Adrenal gland (tissue), 19 donors: ENCODE measurements at places on chromosomes 2 and 18. TPM values are rescaled to one million over a fixed set of nuclear protein-coding genes. Genes with fewer than 3 reads are reported as not detected.

The MEIS1 gene
- 92.1 TPM for total RNA-seq

The LRP2 gene
- total RNA-seq: not detected

The ERMN gene
- not detected for total RNA-seq

The TMEM37 gene
- 23.0 TPM for total RNA-seq

The UGT1A10 gene
- not detected for total RNA-seq

The SCN1A gene
- 8.9 TPM for total RNA-seq

- H3K4me1 ChIP-seq: no peaks in the 10 kb centered on the region
- H3K27ac ChIP-seq: no peak overlapping the region
- no peak overlapping the region for H3K4me3 ChIP-seq
- no peaks in the 10 kb centered on the region for H3K27me3 ChIP-seq
These were observed 96.2 kb downstream of the TPO start for GRCh38 chr2:1509271-1510065.

DNA sequence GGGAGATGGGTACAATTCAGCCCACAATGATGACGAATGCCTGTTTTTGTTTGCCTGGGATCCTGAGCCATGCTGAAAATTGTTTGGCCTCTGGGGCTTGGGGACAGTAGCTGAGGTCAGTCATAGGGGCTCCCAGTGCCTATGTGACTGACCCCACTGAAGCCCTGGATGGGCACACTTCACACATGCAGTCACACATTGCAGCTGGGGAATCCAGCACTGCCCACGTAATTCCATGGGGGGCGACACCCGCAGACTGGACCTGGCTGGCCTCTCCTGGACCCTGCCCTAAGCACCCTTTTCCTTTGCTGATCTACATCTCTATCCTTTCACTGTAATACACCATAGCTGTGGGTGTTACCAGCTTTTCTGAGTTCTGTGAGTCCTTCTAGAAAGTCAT, 295.2 kb upstream of the HS6ST1 start:
- H3K36me3 ChIP-seq: no peaks in the 10 kb centered on the region
- no peaks in the 10 kb centered on the region for H3K27me3 ChIP-seq
- no peak overlapping the region for H3K4me3 ChIP-seq
- DNase-seq: no peak

- DNase-seq: no peak
- H3K4me1 ChIP-seq: peaks cover 39% of the 10 kb centered on the region
- no peak overlapping the region for H3K27ac ChIP-seq
- H3K27me3 ChIP-seq: no peaks in the 10 kb centered on the region
- H3K4me3 ChIP-seq: no peak overlapping the region
- no peaks in the 10 kb centered on the region for H3K36me3 ChIP-seq
These were observed 6.0 kb downstream of the GPC1 start for GRCh38 chr2:240441326-240441992.

DNA sequence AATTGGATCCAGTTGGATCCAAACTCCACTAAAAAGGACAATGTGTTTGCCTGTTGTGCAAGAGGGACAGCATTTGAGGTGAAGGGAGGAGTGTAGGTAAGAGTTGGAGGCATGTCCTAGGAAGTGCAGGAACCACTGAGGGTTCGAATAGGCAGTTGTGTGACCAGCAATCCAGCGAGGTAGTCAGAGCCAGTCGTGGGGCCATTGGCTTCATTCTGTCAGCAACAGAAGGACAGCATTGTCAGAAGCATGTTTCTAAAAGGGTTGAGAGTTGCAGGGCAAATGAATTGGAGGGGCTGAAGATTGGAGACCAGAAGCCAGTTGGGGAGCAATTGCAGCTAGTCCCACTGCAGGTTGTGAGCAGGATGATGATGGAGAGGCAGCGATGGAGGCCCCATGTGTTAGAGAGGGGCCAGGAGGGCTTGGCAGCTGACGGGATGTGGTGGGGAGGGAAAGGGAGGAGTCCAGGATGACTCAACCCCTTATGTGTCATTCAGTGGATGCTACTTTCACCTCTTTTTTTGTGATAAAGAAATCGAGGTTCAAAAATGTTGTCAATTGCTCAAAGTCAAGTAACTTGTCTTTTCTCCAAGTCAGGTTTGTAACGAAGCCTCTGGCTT, 96.7 kb upstream of the SIX3 start:
- no peaks in the 10 kb centered on the region for H3K4me1 ChIP-seq
- no peak overlapping the region for H3K4me3 ChIP-seq
- no peak overlapping the region for H3K27ac ChIP-seq
- no peak for DNase-seq
- H3K27me3 ChIP-seq: peaks cover 8% of the 10 kb centered on the region
- H3K36me3 ChIP-seq: no peaks in the 10 kb centered on the region

DNA sequence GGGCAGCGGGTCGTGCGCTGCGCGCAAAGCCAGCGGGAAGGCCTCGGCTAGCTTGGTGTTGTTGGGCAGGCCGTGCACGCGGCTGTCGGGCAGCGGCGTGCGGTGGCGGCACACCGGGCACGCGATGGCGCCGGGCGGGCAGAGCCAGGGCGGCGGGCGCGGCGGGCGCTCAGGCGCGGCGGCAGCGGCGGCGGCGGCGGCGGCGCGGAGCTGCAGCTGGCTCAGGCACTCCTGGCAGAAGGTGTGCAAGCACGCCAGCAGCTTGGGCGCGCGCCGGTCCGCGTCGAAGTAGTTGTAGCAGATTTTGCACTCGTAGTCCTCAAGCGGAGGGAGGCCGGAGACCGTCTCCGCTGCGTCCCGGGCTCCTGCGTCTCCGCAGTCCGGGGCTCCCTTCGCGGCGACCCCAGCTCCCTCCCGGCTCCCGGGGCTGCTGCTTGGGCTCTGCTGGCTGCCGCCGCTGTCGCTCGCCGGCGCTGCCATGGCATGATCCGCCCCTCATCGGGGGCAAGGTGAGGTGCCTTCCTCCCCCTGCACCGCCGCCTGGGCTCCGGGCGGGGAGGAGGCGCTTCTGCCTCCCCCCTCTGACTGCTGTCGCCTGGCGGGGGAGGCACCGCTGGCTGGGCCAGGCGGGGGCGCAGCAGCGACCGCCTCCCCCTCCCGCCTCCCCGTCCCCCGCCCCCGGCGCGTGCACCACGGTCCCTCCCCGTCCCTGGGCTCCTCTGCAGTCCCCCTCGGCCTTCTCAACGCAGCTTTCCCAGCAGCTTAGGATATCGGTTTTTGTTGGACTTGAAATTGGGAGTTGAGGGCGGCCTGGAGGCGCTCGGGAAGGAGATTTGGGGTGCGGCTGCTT, 21.0 kb upstream of the PAX3 start:
- H3K4me3 ChIP-seq: no peak overlapping the region
- peak overlapping the region; percentile 69 for H3K27ac ChIP-seq
- H3K36me3 ChIP-seq: no peaks in the 10 kb centered on the region
- peak; percentile 37 for DNase-seq
- peaks cover 9% of the 10 kb centered on the region for H3K27me3 ChIP-seq
- peaks cover 9% of the 10 kb centered on the region for H3K4me1 ChIP-seq

- H3K27me3 ChIP-seq: no peaks in the 10 kb centered on the region
- no peak overlapping the region for H3K27ac ChIP-seq
- no peaks in the 10 kb centered on the region for H3K36me3 ChIP-seq
- no peak overlapping the region for H3K4me3 ChIP-seq
- DNase-seq: no peak
- no peaks in the 10 kb centered on the region for H3K4me1 ChIP-seq
These were observed 79.7 kb downstream of the RRM2 start for GRCh38 chr2:10202131-10202665.

GRCh38 chr18:23550898-23551297, 35.4 kb downstream of the NPC1 start:
- H3K4me3 ChIP-seq: no peak overlapping the region
- peaks cover 8% of the 10 kb centered on the region for H3K4me1 ChIP-seq

GRCh38 chr2:28661589-28662001, 90.0 kb upstream of the PPP1CB start:
- no peaks in the 10 kb centered on the region for H3K36me3 ChIP-seq
- DNase-seq: peak; percentile 65
- H3K4me3 ChIP-seq: no peak overlapping the region

GRCh38 chr2:112165296-112165695, 27.1 kb downstream of the FBLN7 start:
- no peak overlapping the region for H3K27ac ChIP-seq
- H3K4me3 ChIP-seq: no peak overlapping the region
- DNase-seq: peak; percentile 13
- no peaks in the 10 kb centered on the region for H3K36me3 ChIP-seq

DNA sequence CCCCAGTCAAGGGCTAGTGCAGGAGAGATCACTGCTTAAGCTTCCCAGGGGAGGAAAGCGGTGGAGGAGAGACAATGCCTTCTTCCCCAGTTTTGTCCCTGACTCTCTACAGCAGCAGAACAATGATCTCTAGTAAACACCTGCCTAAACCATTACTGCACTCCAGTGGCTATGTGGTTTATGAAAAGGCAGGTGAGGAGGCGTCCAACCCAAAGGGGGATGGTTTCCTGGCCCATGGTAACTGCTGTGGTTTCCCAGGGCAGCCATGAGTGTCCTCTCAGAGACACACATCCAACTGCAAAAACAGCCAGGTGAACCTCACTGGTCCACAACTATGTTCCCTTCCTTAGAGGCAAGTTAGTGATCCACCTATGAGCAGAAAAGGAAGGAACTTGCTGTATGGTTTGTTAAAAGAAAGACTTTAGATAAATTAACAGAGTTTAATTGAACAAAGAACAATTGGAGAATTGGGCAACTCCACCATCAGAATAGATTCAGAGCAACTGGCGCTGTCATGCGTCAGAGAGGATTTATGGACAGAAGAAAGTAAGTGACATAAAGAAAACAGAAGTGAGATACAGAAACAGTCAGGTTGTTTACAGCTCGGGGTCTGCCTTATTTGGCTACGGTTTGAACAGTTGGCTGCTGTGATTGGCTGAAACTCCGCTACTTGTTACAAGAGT, 4.8 kb upstream of the TTC39C start:
- H3K27me3 ChIP-seq: no peaks in the 10 kb centered on the region
- H3K36me3 ChIP-seq: no peaks in the 10 kb centered on the region
- DNase-seq: no peak
- no peak overlapping the region for H3K27ac ChIP-seq
- H3K4me1 ChIP-seq: no peaks in the 10 kb centered on the region

DNA sequence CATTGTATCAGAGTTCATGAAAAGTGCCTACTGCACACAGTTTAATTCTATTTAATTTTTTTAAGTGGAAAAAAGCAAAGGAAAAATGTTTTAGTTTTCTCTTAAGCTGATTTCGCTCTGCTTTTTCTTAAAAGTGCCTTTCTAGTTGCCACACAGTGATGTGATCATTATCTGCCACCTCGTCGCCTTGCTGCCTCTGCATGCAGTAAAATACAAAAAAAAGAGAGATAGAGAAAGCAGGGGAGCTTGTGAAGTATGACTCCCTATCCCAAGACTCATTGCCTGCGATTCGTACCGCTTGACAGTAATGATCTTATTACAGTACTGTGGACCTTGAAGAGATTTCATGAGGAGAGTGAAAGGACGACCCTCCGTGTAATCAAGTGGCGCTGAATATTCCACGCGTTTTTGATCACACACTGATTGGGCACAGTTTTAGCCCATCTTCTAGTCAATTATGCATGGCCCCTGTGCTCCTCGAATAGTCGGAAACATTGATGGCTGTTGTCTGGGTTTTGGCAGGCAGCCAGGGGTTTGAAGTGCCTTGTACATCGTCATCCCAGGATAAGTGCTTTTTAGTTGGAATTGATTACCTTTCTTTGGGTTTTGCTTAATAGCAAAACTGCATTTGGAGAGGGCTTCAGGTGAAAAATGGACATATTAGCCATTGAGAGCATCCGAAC, 188.3 kb downstream of the GBX2 start:
- no peak overlapping the region for H3K4me3 ChIP-seq
- DNase-seq: no peak
- no peaks in the 10 kb centered on the region for H3K4me1 ChIP-seq
- H3K36me3 ChIP-seq: no peaks in the 10 kb centered on the region
- H3K27ac ChIP-seq: no peak overlapping the region

DNA sequence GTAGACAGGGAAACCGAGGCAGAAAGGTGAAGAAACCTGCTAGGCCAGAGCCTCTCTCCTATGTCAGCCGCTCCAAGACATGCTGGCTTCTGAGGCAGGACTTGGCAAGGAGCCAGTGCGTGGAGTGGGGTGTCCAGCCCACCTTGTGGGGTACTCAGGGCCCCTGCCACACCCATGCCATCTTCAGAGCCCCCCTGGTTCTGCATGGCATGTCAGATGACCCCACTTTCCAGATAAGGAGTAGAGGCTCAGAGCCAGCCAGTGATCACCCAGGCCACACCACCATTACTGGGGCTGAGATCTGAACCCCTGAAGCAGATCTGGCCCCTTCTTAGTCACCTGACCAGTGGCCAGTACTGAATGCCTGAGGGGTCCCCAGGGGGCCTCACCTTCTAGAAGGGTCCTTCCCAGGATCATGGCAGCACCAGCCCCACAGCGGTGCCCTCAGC, 14.7 kb downstream of the CROCC2 start:
- H3K27ac ChIP-seq: no peak overlapping the region
- H3K4me3 ChIP-seq: no peak overlapping the region
- H3K36me3 ChIP-seq: no peaks in the 10 kb centered on the region
- DNase-seq: peak; percentile 24

DNA sequence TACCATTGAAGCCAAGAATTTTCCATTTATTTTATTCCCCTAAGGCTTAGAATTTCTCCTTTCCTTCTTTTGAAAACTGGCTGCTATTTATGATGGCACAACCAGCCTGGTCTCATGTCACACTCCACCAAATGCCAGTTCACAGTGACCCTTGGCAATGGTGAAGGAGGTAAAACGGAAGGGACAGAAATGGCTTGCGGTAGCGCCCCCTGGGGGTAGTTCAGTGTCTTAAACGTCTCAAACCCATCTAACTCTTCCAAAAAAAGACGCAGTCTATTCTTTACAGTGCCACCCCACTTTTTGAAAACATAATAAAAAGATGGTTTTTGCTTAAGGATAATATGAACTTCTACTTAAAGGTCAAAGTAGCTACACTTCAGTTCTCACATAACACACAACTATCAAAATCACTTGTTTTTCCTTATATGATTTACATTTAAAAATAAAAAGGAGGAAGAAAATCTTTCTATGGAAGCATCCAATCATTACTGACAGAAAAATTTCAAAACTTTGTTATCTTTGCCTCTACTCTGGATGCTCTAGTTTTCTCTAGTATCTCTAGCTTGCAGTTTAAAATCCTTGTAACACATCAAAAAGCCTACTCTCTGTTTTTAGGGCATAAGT, 28.0 kb downstream of the PNO1 start:
- peaks cover 16% of the 10 kb centered on the region for H3K36me3 ChIP-seq
- H3K4me1 ChIP-seq: no peaks in the 10 kb centered on the region
- no peak overlapping the region for H3K27ac ChIP-seq
- no peaks in the 10 kb centered on the region for H3K27me3 ChIP-seq
- DNase-seq: no peak
- no peak overlapping the region for H3K4me3 ChIP-seq

GRCh38 chr2:132560562-132560961, 109.4 kb downstream of the LYPD1 start:
- no peak overlapping the region for H3K4me3 ChIP-seq
- H3K36me3 ChIP-seq: no peaks in the 10 kb centered on the region
- DNase-seq: no peak

- H3K36me3 ChIP-seq: no peaks in the 10 kb centered on the region
- no peaks in the 10 kb centered on the region for H3K27me3 ChIP-seq
- peaks cover 14% of the 10 kb centered on the region for H3K4me1 ChIP-seq
- no peak overlapping the region for H3K4me3 ChIP-seq
- DNase-seq: no peak
These were observed 98.0 kb downstream of the ADCYAP1 start for GRCh38 chr18:1002653-1003178.
